ENCODE measurements at places on chromosomes 4 and X.

- no peak for DNase-seq
Measured at GRCh38 chr4:123819362-123820035, 422.9 kb downstream of the SPRY1 start.

DNA sequence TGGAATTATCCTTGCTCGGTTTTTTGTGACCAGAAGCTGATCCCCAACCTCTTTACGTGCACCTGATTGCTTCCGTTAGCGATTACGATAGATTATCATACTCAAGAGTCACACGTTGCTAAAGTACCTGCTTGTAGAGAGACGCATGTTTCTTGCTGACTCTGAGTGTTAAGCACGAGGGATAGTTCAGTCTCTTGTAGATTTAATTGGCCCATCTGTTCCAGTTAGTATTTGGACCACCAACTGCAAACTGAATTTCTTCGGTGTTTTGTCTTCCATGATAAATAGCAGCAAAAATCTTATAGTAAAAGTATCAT lies 516 bp upstream of the COX18 start:
- no peak for DNase-seq

DNA sequence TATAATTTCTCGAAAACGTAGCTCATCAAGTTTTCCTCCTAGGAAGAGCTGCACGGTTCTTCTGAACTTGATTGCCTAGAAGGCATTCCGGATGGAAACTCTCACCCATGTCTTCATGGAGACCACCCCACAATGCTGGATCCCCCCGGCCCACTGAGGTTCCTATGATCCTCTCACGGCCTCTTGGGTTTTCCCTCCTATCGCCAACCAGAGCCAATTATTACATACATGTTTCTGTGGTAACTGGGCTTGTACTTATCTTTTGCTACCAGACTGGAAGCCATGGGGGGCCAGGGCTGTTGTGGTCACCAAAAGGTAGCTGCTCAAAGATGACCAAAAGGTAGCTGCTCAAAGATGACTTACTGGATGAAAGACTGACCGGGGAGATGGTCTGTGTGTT lies 131.5 kb downstream of the AFAP1 start:
- no peak for DNase-seq

DNA sequence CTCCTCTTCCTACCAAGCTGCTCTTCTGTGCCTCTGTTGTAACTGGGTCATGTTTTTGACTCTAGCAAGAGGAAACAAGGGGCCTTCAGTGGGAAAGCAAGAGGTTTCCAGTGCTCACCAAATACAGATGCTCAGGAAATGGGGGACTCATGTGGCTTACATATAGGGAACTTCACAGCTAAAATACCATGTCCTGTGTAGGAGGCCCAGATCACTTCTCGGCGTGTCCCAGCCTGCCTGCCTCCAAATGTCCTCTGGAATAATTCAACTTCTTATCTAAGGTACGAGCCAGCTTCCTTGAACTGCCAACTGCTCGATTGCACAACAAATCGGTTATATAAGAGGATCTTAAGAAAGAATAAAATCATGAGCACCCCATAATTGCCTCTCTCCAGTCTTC lies 161.3 kb downstream of the KIT start:
- DNase-seq, result no peak

DNA sequence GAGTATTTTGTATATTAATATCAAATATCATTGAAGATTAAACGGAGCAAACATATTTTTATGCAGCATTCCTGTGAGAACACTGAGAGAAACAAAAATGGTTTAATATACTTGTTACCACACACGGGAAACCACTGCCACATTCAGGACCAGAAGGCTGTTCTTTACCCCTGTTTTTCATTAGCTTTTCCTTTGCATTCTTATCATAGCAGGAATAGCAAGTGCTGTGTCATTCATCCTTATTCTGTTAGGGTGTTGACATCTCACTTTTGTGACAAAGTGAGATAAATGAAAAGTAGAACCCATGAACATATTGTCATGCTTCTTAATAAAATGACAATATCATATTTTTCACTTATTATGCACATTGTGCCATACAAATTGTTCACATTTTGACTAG lies 212.4 kb upstream of the NDST4 start:
- DNase-seq, result no peak

- no peak for DNase-seq
Measured at GRCh38 chrX:137916090-137916746, 350.3 kb downstream of the ZIC3 start.

GRCh38 chrX:148441387-148441786 lies 59.0 kb upstream of the AFF2 start:
- DNase-seq, result no peak

DNA sequence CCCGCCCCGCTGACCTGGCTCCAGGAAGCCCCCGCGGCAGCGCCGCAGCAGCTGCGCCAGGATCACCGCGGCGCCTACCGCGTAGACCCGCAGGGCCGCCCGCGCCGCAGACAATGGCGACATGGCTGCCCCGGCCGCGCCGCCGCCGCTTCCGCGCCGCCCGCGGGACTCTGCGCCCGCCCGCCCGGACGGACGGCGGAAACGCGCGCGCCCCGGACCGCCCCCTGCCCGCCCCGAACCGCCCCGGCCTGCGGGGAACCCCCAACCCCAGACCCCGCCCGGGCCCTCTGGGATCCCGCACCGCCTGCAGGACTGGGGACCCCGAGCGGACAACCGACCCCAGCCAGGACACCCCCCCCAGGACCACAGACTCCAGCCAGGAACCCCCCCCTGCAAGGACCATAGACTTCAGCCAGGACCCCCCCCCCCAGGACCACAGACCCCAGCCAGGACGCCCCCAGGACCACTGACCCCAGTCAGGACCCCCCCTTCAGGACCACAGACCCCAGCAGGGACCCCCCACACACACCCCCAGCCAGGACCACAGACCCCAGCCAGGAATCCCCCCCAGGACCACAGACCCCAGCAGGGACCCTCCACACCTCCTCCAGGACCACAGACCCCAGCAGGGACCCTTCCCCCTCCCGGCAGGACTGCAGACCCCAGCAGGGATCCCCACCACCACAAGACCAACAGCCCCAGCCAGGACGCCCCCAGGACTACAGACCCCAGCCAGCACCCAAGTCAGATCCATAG lies at the start of the genes DHRSX and ZBED1:
TSS of gene DHRSX (minus strand) at position 174 of the 756 bp plus-strand sequence. CDS start at position 123, 51 bp downstream.
TSS of gene ZBED1 (minus strand) at position 174 of the 756 bp plus-strand sequence. CDS start 10,257 bp downstream, outside the sequence.
- peak; percentile 62 for DNase-seq

DNA sequence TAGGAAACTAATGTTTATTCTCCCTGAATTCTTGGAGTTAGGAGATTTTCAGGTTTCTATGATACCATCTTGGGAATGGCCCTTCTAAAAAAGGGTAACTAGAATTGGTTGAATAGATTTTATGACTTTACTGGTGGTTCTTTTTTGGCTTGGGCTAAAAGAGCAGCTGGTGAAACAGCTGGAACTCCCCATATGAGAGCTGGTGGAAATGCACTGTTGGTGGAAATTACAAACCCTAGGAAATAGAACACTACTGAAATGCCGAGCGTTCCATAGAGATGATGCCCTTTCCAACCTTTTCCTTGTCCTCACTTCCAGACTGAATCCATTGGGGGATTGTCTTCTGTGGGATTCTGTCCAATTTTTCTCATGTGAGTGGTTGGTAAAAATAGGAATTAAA lies 139.5 kb downstream of the STIM2 start:
- DNase-seq, result no peak

DNA sequence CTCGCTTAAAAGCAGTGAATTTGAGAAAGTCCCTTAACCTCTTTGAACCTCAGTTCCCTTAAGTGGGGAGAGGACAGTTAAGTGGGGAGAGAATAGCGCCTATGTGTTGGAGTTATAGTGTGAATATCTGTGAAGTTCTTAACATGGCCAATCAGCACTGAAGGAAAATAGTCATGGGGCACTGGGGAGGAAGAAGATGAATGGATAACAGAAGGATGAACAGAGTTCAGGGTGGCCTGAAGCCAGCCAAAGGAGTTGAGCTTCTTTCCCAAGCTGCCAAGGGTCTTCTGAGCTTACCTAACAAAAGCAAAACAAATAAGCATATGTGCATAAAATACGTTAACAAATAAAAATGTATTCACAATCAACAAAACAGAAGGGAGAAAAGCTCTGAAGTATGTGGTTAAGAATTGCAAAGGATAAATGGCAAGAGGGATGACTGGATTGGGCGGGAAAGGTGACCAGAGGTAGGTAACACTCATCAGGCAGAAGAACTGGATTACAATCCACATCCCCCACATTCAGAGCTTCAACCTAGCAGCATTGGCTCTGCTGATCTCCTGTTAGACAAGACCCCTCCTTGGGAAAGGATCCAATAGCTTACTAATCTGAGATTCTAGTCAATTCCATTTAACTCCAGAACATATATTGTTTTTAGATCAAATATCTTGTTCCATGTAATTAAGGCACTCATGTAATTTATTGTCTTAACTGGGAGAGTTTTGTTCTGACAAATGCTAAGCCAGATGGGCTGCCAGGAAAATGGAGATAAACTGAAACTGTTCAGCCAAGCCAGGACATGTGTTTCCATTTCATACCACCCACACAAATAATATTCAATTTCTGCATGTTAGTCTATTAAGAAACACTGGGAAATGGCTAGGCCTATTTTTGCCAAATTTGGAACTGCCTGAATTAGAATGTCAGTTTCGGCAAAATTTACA lies 221.2 kb downstream of the LDB2 start:
- DNase-seq, result no peak

- DNase-seq, result no peak
Measured at GRCh38 chrX:8005678-8006347, 78.6 kb upstream of the PNPLA4 start.

- DNase-seq, result no peak
Measured at GRCh38 chr4:123452616-123453015, 56.0 kb downstream of the SPRY1 start.

DNA sequence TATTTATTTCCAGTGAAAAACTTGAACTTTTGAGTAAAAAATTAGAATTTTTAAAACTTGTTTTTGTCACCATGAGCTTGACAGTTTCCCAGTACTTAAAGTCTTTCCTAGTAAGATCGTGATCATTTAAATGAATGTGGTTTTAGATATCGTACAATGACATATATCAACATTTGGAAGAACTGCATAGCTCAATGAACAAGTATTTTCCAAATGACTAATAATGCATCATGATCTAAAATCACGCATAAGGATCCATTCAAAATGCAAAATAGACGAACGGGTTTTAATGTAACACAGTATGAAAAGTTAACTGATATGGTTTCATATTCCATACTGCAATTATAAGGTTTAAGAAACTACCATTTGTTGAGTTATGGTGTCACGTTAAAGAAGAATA lies 4.1 kb upstream of the NDNF start:
- DNase-seq, result no peak

DNA sequence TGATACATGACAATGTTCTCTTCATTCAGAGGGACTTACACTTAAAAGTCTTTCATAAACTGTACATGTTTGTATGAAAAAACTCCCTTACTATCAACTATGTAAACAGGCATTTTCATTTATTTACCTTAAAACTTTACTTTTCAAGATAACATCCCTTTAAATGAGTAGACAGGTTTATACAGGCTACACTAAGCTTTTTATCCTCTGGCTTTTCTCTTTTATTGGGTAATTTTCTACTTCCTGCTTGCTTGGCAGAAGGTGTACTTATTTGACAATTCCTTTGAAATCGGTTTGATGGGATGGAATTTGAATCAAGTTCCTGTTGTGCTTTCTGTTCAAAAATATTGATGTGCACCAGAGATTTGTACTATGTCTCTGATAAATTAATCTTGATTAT lies 81.4 kb downstream of the PTPN13 start:
- no peak for DNase-seq

GRCh38 chr4:147725673-147726072 lies 6.2 kb upstream of the ARHGAP10 start:
- no peak for DNase-seq

DNA sequence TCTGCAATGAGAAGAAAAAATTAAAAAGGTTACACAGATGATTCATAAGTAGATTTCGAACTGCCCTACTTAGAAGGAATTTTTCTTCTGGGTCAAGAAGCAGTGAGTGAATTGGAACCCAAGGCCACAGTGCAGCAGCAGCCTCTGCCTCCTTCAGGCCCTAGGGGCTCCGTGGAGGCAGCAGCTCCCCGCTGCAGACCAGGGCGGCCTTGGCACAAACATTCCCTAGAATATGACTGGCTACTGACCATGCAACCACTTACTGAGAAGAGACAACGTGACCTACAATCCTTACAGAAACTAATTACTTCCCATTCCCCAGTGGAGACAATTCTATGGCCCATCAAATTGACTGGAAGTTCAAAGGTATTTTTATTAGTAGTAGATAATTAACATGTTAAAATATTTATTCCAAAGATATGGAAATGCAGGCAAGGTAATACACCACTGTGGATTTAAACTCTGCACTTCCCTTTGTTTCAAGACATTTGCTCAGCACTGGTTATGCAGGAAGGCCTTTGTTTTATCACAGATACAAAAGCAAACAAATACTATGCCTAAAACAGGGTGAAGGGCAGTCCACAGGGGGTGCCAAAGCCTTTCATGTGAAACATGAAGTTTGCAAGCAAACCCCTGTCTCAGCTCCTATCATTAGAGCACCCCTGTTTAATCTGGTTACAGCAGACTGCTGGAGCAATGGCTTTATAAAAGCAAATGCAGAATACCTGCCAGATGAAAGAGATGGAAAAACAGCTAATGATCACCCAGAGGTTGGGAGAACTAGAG lies 59.2 kb downstream of the PCDH19 start:
- no peak for DNase-seq

GRCh38 chrX:118724365-118724764 lies 3.0 kb upstream of the IL13RA1 start:
- no peak for DNase-seq

DNA sequence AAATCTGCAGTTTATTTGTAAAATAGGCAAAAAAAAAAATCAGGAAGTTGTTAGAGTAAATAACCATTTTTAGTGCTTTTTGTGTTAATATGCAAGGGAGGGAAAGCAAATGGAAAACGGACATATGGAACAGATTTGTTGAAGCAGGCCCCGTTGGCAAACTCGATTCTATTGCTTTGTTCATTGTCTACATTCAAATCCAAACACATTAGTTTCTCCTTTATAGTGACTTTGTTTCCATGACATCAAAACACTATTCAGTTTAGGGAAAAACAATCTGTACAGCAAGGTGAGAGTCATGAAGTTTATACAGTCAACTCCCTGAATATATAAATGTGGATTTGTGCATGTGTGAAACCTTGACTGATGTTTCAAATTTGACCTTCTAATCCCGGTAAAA lies 142.2 kb downstream of the FAM47A start:
- DNase-seq, result no peak

DNA sequence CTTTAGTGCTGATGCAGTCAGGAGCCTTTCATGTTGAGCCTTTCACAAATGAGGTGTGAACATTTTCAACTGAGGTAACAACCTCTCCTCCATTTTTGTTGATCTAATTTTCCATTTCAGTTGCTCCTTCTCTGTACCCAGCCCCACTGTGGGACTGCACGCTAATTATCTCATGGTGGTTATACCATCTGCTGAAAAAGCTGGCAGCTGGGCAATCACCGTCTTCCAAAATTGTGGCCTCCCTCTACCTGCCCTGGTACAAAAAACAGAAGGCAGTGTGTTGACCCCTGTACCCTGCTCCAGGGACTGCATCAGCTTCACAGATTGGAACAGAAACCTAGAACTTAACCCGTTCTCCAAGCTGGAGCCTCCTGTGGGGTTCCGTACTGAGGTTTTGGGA lies 72.4 kb upstream of the LONRF3 start:
- DNase-seq, result no peak

GRCh38 chr4:28357990-28358389 lies 1497.3 kb downstream of the STIM2 start:
- no peak for DNase-seq

- peak; percentile 43 for DNase-seq
Measured at GRCh38 chrX:39162322-39162735, 361.1 kb downstream of the MID1IP1 start.

- DNase-seq, result no peak
Measured at GRCh38 chrX:134930501-134930900, 60.3 kb upstream of the SMIM10 start.

- no peak for DNase-seq
Measured at GRCh38 chrX:41863343-41864203, 59.8 kb downstream of the CASK start.
